NCI-H1092 treated with DMSO at 0.1 percent for 48 hours (cell line): ENCODE measurements at places on chromosomes 1 and 21.
A peak's percentile ranks its signal among the peaks of the same experiment; 100 is the strongest.

GRCh38 chr1:11507309-11507708 lies 28.4 kb downstream of the DISP3 start:
- DNase-seq, result no peak

DNA sequence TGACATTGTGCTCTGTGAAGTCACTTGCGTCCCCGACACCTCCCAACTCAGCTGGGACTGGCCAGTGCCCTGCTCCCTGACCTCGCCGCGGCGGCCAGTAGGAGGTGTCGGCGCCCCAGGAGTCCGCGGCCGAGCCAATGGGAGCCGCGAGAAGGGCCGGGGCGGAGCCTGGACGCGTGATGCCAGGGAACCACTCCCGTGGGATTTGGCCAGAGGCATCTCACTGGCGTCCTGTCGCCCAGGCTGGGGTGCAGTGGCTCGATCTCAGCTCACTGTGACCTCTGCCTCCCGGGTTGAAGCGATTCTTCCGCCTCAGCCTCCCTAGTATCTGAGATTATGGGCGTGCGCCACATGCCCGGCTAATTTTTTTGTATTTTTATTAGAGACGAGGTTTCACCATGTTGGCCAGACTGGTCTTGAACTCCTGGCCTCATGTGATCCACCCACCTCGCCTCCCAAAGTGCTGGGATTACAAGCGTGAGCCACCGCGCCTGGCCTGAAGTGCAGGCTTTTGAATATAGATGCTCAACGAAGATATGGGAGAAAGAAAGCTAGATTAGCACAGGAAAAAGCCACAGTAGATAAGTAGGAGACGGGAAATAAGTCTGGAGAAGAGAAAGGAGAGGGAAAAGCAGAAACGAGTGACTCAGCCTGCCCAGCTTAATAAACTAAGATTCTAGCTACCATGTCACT lies 38.0 kb downstream of the ZBTB8OS start:
- DNase-seq, result peak; percentile 84

GRCh38 chr1:111463029-111463683 lies 10.6 kb upstream of the C1orf162 start:
- DNase-seq, result no peak

GRCh38 chr1:6101826-6102531 lies 56.3 kb downstream of the KCNAB2 start:
- no peak for DNase-seq
